ENCODE measurements at places on chromosomes 3 and 15.

DNA sequence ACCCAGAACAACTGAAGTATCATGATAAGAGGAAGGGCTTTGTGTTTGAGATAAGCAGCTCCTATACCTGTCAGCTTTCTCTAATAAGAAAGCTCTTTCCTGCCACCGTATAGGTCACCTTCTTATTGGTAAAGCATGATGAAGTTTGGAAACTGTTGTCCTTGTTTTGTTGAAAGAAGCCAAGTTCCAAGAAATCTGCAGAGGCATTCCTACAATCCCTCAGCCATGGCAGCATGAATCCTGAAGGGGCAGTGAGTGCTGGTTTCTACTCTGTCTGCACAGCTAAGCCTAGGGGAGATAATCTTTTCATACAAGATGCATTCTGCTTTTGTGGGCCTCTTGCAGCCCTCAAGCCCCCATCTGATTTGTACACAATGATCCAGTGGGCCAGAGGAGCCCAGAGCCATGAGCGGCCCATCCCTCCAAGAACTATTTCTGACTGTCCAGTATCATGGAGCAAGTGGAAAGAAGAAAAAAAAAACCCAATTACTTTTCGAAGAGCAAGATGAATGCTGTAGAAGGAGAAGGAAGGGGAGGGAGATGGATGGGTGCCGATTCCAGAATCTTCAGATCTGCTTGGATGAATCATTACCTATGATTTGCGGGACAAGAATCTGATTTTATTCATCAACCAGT, 1.9 kb upstream of the THBS1 start:
- no peak for DNase-seq

DNA sequence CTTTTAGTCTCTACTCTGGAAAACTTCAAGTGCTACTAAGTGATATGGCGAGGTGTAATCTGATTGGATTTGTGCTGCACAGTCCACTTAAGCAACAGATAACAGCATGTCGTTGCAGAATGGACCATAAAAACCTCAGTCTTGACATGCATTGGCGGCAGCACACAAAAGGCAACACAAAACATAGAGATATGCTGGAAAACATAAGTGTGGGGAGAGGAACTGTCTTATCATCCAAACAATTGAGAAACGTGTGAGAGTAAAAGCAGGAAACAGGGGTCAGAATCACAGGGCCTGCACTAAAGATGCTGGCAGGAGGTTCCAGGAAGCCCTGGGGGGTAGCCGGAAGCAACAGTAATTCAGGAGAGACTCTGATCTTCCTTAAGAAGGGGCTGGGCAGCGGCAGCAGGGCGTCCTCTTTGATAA, 82.1 kb downstream of the CGNL1 start:
- DNase-seq = no peak

- DNase-seq = no peak
These were observed 28.7 kb downstream of the GLCE start for GRCh38 chr15:69189157-69189556.

- DNase-seq = no peak
These were observed 30.7 kb downstream of the IQCF6 start for GRCh38 chr3:51748327-51748726.

DNA sequence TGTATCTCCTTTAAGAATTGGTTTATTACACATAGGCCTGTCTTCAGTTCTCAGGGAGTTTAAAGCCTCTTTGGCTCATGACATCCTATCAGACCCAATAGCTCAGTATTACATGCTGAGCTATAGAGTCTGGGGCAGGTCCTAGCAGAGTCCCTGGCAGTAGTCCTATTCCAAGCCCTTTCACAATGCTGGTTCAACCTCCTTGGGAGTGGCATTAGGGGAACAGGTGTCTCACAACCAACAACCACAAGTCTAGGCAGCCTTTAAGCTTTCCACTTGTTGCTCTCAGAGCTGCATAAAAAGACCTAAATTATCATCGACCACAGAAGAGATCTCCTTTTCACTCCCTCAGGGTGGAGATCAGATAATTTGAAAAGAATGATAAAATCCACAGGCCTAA, 22.8 kb upstream of the C2CD4B start:
- no peak for DNase-seq

- no peak for DNase-seq
These were observed 51.7 kb downstream of the CNTN3 start for GRCh38 chr3:74562558-74563269.

DNA sequence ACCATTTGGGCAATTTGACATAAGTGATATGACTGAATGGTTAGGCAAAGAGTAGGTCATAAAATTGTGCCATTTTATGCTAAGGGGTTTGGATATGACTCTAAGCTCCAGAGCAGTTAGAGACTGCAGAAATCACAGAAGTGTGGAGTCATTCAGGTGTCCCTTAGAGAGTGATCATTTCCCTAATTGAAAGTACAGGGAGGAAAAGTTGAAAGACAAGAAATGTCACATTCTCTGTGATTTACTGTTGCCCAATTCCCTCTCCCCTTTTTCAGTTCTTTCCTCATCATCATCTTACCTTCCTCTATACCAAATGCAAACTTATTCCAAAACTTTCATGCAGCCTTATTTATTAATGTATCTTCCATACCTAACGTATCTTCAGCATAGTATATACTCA, 2.7 kb upstream of the GOLGB1 start:
- no peak for DNase-seq

DNA sequence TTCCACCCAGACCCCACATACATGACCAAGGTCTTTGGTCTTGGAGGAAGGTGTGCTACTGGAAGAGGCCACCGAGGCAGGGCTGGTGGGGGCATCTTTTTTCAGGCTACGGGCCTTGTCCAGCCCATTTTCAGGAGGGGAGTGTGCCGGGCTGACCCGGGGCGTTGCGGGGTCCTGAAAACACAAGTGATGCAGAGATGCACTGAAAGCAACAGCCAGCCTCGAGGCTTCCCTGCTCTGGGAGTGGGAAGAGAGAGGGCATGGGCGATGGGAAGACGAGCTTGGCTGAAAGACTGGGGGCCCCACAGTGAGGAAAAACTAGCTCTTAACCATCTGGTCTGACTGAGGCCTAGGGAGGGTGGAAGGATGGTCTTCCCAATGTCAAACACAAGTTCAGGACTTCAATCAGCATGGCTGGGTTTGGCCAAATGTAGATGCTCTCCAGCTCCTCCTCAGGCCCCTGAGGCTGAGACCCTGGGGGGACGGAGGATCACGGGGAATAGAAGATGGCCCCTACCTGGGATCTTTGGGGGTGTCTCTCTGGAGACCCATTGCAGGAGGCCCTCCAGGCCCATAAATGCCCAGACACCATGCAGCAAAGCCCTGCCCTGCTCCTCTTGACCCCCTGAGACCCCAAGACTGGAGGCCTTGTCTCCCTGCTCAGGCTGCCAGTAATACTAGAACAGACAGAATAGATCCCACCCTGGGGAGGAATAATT, 38.9 kb downstream of the TLE3 start:
- DNase-seq = no peak

- no peak for DNase-seq
These were observed 26.1 kb downstream of the RPL39L start for GRCh38 chr3:187112934-187113793.

- DNase-seq = no peak
These were observed 13.4 kb downstream of the IFT57 start for GRCh38 chr3:108208831-108209230.

- no peak for DNase-seq
These were observed 100.0 kb downstream of the CORO2B start for GRCh38 chr15:68678746-68679145.

GRCh38 chr3:87320756-87321626, 44.6 kb upstream of the POU1F1 start:
- DNase-seq = no peak

GRCh38 chr15:91216000-91216399, 115.9 kb downstream of the SV2B start:
- DNase-seq = no peak

- DNase-seq = no peak
These were observed 191.5 kb upstream of the SLC24A5 start for GRCh38 chr15:47929138-47929803.

- DNase-seq = no peak
These were observed 845 bp downstream of the CNTN3 start for GRCh38 chr3:74613521-74614106.

GRCh38 chr3:127951276-127951675, 36.2 kb downstream of the KBTBD12 start:
- DNase-seq = no peak

GRCh38 chr15:64836023-64836536, 5.6 kb upstream of the PLEKHO2 start:
- no peak for DNase-seq

DNA sequence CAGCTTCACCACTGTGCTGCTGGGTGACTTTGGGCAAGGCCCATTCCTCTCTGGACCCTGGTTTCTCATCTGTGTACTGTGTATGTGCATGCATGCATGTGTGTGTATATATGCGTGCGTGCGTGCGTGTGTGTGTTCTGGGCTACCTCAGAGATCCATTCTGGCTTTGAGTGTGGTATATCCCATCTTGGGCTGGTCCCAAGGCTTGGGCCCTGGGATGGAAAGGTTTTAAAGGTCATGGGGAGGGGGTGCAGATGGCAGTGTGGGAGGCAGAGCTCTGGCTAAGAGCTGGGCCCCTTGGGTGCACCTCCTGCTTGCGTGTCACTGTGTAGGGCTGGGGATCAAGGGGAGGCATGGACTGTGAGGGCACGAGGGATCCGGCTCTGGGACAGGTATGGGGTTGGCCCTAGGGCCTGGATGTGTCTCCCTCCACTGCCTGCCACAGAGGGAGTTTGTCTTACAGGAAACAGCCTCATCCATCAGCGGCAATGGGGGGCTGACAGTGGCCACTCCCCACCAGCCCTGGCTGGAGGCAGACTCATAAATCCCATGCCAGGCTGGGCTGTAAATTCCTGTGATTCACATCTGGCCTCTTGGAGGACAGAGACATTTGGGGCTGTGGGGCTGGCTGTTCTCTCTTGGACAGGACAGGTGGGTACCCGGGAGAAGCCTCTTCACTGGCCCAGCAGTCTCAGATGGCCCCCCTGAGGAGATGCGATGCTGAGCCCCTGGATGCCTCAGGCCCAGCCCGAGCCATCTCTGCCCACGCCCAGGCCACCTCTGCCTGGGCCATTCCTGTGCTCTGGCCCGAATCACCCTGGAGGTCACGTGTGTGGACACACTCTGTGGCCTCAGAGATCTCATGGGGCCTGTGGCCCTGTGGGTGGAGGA, 21.4 kb upstream of the CSPG4 start:
- no peak for DNase-seq

GRCh38 chr3:149009732-149010131, 18.4 kb downstream of the GYG1 start:
- DNase-seq = peak; percentile 2

DNA sequence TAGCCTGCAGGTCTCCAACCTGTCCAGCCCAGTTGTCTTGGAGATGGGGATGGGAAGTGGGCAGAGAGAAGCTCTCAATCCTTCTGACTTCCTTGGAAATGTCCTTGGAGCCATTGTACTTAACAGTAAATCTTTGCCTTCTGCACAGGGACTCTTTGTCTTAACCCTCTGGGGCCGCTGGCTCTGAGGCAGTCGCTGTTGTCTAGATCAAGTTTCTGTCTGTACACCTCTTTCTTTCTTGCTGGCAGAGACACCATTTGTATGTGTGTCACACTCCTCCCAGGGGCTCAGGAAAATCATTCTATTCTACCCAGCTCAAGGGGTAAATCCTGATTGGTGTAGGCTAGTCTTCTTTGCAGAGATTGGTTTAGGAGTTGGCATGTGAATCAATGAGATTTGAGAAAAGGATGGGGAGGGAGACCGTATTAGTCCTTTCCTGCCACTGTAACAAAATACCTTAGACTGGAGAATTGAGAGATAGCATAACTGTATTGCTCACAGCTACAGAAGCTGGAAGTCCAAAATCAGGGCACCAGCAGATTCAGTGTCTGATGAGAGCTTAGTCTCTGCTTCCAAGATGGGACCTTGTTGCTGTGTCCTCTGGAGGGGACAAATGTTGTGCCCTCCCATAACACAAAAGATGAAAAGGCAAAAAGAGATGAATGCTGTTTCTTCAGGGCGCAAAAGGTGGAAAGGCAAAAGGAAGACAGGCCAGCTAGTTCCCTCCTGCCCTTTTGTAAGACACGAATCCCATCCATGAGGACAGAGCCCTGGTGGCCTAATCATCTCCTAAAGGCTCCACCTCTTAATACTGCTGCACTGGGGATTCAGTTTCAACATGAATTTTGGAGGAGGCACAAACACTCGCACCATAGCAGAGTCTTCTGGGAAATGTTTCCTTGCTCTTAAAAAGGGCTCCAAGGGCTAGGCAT, 66.3 kb downstream of the PPCDC start:
- no peak for DNase-seq

DNA sequence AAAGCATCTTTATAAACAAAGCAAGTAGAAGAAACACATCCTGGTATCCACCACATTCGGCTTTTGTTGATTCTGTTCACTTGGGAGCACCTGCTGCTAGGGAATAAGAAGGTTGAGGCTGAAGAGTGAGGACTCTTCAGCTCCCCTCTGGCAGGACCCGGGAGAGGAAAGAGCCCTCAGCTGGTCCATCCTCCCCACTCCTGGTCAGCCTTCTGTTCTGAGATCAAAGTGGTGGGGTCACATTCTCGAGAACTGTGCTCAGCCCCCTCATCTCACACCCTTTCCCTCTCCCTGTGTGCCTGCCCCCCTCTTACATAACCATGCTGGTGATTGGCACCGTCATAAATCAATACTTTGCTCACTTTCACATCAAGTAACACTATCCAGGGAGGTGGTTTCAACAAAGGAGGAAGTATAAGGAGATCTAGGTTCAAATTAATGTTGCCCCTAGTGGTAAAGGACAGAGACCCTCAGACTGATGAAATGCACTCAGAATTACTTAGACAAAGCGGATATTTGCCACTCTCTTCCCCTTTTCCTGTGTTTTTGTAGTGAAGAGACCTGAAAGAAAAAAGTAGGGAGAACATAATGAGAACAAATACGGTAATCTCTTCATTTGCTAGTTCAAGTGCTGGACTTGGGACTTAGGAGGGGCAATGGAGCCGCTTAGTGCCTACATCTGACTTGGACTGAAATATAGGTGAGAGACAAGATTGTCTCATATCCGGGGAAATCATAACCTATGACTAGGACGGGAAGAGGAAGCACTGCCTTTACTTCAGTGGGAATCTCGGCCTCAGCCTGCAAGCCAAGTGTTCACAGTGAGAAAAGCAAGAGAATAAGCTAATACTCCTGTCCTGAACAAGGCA, at the start of gene NR1I2:
Gene NR1I2 (plus strand): TSS at position 772 of the 869 bp plus-strand sequence.
- DNase-seq = no peak

DNA sequence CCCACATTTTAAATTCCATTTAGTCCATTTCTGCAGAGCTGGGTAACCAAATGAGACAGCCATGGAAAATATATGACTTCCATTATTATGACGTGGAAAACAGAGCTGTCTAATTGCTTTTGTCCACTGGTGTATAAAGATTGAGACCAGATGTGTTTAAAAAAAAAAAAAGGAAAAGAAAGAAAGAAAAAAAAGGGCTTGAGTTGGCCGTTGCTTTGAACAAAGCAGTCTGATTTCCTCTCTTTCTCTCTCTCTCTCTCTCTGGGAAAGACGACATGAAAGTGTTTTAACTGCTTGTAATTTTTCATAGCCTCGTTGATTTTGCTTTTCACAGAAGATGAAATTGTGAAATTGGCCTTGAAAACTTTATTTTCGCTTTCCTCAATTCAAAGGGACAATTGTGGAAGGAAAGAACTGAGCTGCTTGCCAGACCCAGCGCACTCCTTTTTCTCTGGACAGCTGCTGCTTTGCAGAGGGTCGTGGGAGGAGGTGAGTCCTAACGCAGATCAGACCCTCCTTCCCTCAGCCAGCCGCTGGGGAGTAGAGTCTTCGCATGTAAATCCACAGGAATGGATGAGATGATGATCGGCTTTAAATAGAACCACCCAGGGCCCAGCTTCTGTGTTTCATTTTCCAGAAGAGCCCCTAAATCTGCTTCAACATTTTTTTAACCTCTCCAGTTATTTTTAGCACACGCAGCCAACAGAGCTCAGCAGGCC, 42.8 kb upstream of the UBE2E1 start:
- no peak for DNase-seq

GRCh38 chr3:13539292-13539638, 9.7 kb upstream of the FBLN2 start:
- no peak for DNase-seq
